ENCODE measurements at places on chromosomes 2 and 18.
A peak's percentile ranks its signal among the peaks of the same experiment; 100 is the strongest.

DNA sequence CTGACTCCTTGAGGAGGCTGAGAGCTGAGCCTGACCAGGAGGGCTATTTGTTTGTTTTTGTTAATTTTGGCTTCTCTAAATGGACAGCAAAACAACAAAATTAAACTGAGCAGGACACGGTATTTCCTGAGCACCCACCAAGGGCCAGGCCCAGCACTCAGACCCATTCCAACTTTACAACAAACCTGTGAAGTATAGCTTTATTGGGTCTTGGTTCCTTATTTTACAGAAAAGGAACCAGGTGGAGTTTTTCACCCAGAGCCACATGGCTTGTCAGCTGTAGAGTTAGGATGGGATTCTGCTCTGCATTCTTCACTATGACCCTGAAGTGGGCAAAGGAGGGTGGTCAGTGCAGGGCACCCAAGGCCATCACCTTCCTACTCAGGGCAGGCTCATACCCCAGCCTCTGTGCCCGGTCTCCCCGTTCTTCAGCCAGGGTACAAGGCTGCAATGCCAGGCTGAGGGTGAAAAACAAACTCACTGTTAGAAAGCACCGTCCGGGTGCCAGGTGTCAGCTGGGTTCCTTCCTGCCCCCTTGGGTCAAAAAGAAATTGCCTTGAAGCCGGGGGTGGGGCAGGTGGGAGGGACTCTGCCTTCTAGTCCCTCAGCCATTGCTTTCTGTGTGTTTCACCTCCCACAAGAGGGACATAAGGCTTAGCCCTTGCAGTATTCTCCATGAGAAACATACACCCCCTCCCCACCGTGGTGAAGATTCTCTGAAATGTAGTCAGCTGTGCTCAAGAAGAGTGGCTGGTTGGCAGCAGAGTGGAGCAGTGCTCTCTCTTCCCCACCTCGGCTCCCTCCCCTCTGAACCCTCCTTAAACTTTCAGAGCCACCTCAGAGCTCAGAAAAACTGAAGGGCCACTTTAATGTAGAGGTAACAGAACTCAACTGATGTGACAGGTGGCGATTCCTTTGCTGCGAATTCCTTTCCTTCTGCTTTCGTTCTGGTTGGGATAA lies 2.2 kb downstream of the PSD4 start:
- DNase-seq: peak; percentile 54

- no peak for DNase-seq
These were observed 23.0 kb downstream of the CYTIP start for GRCh38 chr2:157420771-157421323.

DNA sequence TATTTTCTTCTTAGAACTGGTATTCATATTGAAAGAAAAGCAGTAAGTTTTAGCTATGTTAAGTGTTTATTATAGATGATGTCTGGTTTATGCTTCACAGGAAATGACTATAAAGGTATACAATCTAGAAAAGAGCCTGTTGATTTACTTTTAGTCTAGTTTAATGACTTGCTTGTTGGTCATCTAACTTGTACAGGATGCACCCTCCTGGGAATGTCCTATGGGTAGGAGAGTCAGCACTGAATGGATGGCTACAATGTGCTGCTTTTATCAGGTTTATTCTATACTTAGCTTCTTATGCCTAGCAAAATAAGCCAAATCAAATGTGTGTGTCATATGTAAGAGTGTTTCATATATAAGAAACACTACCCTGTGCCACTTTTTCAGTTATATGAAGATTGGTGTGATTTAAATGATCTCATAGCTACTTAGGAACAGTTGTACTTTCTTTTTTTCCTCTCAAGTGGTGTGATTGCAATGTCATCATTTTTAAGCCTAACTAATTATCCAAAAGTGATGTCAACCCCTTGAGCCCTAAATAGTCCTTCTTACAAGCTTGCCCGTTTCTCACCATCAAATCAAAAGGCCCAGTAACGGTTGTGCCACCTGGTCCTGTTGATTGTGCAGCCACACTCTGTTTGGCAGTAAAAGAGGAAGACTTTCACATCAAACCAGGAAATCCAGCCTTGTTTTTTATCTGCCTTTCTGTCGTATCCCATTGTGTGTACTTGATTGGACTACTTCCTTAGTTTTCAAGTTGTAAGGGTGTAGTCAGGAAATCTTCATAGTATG lies 176.0 kb downstream of the DIS3L2 start:
- DNase-seq: no peak

- DNase-seq: peak; percentile 16
These were observed 556 bp downstream of the DNMT3A start for GRCh38 chr2:25341011-25341727.

- no peak for DNase-seq
These were observed 5.8 kb upstream of the ACSL3 start for GRCh38 chr2:222854773-222855700.

DNA sequence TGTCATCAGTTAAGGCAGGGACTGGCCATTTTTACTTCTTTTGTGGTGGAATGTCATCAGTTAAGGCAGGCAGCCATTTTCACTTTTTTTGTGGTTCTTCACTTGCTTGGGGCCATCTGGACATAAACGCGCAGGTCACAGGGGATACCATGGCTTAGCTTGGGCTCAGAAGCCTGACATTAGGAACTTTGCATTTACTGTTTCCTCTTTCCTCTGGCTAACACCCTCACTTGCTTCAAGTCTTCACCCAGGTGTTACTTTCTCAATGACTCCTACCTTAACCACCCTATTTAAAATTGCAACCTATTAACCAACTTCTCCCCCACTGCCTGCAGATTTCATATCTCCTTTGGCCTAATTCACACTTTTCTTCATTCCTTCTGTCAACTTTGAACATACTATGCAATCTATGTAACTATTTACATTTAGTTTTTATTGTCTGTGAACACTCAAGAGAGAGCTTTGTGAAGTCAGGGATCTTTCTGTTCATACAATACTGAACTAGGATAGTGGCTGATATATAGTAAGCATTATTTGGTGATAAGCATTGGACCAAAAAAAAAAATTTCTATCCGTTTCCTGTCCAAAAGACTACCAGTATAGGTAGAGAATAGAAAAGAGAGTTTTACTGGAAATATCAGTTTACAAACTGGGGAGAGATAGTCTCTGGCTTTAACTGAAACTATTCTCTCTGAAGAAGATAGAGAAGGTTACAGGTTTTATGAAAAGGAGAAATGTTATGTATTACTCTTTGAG lies 600.1 kb upstream of the ZNF804A start:
- DNase-seq: no peak

- no peak for DNase-seq
These were observed 152.8 kb downstream of the SMAD2 start for GRCh38 chr18:47777626-47778025.

DNA sequence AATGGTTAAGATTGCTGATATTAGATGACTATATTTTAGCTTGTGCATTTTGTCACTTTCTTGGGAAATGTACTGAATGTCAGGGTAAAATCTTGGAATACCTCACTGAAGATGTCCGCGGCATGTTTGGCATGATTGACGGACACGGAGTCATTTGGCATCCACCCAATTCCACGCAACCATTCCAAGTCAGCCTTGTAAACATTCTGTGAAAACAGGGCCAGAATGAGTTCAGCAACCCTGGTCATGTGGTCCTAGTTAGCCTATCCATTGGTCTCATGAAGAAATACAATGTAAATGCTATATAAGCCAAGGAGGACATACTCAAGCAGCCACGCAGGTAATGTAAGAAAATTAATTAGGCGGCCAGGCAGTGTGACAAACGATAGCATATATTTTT lies 159.5 kb downstream of the RIF1 start:
- no peak for DNase-seq

DNA sequence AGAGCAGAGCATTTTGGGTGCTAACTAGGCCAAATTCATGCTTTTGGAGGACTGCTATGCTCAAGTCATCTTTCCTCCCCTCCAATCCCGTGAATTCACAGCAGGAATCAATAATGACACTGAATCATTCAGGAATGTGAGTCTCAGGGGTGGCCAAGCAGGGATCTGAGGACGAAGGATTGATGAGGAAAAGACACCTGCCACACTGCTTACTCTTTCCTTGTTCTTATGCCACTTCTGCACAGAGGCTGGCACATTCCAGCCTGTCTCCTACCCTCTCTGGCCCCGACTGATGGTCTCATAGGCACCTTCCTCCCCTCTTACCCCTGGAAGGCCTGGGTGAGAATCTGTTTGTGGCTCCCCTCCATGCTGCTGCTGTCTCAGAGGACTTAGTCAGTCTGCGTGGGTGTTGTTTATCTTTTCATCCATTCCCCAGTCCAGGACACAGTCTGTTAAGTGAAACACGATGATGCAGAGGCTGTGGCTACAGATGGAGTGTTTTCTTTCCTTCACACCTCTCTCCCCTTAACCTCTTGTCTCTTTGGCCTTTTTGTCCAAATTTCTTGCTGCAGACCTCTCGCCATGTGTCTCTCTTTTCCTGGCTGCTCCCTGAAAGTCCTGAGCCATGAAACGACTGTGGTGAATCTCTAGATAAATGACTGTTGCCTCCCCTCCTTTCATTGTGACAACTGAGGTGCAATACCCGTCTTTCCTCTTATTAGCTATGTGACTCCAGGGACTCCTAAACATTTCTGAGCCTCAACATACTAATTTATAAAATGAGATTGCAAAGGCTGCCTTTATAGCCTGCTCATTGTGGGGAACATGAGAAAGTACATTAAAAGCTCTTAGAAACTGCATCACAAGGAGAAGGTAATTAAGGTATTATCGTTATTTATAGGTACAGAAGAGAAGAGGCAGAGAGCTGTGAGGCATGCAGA lies 86.9 kb downstream of the RDH14 start:
- DNase-seq: no peak

DNA sequence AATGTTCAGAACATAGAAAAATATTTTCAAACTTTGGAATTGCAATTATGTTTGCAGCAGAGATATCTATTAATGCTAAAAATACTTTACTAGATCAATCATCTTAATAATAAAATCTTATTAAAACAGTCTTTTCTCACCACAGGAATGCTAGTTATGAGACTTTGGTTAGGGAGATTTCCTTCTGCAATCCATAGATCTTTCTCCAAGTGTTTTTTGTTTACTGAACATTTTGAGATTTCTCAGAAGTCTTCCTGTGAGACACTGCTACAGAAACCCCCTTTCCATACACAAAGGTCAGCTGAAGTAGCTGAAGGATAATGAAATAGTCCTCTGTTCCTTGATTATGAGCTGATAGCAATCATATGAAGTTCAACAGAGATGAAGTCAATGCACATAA lies 59.4 kb upstream of the RAPH1 start:
- DNase-seq: no peak

DNA sequence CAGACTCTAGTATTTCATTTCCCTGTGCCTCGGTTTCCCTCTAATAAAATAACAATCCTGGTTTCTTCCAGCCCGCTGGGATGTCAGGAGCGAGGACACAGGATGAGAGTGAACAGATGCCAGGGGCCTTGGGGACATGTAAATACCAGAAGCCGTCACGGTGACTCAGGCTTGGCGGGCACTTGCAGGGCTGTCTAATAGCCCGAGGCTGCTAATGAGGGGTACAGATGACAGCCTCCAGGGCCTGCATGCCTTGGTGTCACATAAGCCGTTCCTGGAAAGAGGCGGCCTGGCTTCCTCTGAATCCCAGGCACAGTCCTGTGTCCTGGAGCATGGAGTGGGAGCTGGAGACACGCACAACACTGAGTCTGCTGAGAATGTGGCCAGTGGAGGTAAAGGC lies 28.2 kb downstream of the HS1BP3 start:
- DNase-seq: no peak

- DNase-seq: no peak
These were observed 451.8 kb downstream of the TGIF1 start for GRCh38 chr18:3901811-3902210.

DNA sequence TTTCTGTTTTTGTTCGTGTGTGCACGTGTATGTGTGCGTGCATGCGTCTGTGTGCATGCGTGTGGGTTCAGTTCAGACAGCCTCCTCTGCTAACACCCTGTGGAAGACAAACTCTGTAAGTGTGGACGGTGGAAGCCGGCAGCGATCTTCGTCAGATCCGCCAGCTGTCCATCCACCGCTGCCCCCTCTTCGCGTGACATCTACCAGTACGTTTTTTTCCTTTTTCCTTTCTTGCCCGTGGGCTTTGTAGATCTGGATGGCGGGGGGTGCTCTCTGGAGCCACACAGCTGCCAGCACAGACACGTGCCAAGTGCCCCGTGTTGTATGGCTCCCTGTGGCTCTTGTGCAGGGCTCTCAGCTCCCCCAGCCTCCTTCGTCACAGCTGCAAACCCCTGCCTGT lies 32.3 kb downstream of the ITGB1BP1 start:
- DNase-seq: no peak

Data from activated gamma-delta T cell treated with Interleukin-2 at 50 U/mL for 16 hours (primary cell).